Astrocyte of the spinal cord (primary cell): ENCODE measurements at places on chromosomes 13 and 19.

GRCh38 chr19:55304279-55304978 is 20.6 kb downstream of the BRSK1 start:
- peak; percentile 27 for DNase-seq

- no peak for DNase-seq
These were observed 2.7 kb downstream of the MKNK2 start for GRCh38 chr19:2048104-2048958.

DNA sequence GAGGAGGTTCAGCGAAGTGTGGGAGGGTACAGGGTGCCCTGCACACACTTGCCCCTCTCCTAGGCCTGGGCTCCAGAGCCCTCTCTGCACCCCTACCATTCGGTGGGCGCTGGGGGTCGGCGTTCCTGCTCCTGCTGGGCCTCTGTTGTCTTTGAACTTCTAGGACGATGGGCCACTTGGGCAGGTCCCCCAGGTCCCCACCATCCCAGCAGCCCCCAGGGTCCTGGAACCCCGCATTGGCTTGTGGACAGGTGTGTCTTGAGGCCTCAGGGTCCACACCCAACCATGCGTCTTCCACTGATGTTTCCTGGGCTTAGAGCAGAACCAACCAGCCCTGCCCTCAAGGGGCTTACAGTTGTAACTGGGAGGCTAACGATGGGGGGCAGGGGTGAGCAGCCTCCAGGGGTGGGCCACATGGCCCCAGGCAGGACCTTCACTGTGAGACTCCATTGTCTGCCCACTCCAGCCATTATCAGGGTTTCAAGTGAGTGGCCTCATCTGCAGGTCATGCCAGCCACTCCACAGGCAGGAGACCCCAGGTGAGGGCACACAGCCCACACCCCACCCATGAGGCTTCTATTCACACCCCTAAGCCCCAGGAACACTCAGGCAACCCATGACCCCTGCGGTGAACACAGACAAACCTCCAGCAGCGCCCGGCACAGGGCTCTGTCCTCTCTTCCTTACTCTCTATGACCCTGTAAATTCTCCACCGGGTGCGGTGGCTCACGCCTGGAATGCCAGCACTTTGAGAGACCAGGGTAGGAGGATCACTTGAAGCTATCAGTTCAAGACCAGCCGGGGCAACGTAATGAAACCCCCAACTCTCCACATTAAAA is 2.0 kb upstream of the KLF16 start:
- no peak for DNase-seq

DNA sequence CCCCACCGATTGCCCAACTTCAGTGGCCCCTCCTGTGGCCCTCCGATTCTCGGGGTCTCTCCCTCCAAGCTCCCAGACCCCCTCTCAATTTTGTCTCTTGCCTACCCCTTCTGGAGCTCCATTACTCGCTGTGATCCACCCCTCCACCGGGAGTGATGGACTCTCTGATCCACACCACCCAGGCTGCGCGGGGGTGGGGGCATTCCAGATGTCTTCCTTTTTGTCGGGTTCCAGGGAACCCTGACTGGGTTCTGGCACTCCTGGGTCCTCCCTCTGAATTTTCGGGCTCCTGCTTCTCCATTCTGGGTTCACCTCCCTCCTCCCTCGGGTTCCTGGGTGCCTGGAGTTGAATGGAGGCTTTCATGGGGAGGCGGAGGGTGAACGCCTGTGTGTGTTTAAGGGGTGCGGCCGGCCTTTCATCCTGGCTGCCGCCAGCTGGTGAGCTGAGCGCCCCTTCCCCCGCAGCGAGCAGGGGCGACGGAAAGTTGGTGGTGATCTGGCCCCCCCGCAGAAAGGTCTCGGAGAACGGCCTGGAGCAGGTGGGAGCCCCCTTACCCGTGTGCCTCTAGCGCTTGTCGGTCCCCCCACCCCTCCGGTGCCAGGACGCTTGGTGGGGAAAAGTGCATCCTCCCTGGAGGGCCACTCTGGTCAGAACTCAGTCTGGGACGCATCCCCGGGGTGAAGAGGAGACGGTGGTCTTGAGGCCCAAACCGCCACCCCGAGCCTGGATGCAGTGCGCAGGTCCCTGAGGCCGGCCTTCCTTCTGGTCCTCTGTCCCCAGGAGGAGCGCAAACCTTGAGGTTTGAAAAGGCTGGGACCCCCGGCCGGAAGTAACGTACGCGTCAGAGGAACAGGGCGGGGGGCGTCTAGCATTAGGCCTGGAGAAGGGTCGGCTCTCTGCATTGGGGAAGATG is 1.6 kb downstream of the MISP3 start:
- no peak for DNase-seq

GRCh38 chr19:35986664-35987570 is 8.1 kb upstream of the SDHAF1 start:
- DNase-seq, result no peak

GRCh38 chr19:19510432-19510831 is 4.9 kb downstream of the TSSK6 start:
- no peak for DNase-seq

DNA sequence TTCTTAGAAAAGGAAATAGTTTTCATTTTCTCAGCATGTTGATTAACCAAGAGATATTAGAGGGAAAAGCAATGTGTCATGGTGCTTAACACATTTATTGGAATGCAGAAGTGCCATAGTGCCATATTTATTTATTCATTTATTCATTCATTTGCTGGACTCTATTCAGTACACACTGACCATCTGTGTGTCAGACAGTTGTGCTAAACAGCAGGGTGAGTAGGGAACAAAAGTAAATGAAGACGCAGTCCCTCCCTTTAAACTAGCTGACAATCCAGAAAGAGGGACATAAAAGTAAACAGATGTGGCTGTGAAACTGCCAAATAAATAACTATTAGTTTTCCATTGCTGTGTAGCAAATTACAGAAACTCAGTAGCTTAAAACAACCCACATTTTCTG is 323.7 kb downstream of the MTUS2 start:
- no peak for DNase-seq

DNA sequence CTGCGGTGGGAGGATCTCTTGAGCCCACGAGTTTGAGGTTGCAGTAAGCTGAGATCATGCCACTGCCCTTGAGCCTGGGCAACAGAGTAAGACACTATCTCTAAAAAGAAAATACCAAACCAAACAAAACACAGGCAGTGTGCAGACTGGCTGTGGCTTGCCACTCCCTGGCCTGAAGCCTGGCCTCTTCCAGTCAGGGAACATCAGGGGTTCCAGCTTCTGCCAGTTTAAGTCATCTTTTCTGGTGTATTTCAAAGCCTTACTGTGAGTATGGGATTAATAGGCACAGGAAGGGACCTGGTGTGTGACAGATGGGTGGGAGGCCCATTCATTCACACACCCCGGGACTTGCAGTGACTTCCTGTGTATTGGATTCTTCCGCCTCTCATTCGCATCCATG is 27.0 kb upstream of the F2RL3 start:
- DNase-seq, result no peak

DNA sequence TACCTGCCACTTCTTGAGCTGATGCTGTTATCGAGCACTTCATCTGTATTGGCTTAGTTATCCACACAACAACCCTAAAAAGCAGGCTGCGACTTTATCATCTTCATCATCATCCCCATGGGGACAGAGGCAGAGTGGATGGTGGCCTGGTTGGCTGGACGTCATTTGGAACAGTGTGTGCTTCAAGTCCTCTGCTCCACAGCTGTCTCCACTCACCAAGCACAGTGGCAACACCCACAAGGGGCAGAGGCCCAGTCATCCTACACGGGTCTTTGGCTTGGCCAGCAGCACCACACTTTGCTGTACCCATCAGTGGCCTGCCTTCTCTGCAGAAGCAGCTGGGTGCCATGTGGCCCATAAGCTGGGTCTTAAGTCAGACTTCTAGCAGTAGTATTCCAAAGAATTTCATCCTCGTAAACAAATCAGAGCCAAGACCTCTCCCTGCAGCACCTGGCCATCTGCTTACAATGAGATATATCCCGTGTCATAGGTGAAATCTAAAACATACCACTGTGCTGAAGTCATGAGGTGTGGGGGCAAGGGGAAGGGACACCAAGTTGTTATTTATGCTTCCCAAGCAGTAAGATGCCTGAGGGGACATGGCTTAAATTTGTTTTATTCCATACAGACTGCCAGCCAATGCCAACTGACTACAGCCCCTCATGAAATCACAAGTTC is 47.9 kb upstream of the EPHX3 start:
- DNase-seq, result no peak

GRCh38 chr13:107977071-107977574 is 238.2 kb downstream of the LIG4 start:
- no peak for DNase-seq

DNA sequence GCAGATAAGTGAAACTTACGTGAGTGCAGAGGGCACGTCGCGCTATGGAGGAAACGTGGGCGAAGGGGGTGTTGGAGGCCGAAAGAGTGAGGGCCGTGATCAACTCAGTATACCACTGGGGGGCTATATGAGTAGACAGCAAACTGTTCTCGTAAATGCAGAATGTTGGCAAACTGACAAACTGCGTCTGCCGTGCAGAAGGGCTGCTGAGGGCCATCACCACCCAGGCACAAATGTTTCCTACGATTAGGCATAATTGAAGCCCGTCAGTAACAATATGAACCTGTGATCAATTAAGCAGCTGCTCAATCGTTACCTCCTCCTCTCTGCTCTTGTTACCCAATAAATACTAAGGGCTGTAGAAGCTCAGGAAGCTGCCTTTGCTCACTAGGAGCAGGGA is 17.3 kb upstream of the MADCAM1 start:
- DNase-seq, result no peak

- no peak for DNase-seq
These were observed 10.7 kb downstream of the THOP1 start for GRCh38 chr19:2795827-2796658.
